DMS153 (cell line): ENCODE measurements at places on chromosomes 6 and 20.

- DNase-seq = no peak
Measured at GRCh38 chr6:168239044-168239773, 80.4 kb downstream of the DACT2 start.

- no peak for DNase-seq
Measured at GRCh38 chr20:50052550-50053361, 60.2 kb downstream of the UBE2V1 start.

GRCh38 chr6:37368961-37369320 lies 15.2 kb downstream of the RNF8 start:
- DNase-seq = no peak

- DNase-seq = no peak
Measured at GRCh38 chr6:119284861-119285521, 64.6 kb downstream of the MAN1A1 start.

DNA sequence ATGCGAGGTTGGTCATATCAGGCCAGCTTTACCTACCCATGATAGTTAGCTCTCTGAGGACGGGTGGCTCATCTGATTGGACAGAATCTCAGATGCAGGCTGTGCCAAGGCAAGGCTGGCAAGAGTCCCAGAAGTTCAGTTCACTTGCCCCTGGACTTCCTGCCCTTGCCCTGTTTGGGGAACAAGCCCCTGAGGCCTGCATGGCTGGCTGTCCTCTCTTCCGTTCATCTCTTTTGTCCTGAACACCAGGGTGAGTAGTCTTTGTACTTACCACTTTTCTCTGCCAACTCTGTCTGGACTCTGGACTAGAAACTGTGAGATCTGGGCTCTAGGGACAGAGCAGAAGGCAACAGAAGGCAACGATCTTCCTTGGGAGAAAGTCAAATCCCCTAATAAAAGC lies 769.9 kb downstream of the QKI start:
- no peak for DNase-seq

DNA sequence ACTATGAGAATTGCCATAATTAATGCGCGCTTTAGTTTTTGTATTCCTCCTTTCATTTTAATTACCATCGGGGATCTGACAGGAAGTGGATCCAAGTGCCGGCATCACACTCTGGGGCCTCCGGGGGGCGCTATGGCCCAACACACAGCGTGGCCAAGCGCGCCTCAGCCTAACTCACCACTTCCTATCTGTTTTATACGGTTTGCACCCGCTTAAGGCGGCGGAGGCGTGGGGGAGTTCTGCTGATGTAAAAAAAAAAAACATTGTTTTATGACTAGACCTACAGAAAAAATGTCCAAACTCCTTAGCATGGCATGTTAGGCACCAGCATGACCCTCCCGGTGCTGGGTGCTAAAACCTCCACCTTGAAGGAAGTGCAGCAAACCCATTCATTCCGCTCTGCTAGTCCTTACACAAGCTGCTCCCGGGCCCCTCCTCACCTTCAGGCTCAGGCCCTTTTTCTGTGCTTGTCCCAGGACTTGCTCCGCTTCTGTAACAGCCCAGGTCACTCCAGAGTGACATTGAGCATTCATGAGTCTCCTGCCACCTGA lies 4.5 kb upstream of the EBF4 start:
- DNase-seq = no peak

DNA sequence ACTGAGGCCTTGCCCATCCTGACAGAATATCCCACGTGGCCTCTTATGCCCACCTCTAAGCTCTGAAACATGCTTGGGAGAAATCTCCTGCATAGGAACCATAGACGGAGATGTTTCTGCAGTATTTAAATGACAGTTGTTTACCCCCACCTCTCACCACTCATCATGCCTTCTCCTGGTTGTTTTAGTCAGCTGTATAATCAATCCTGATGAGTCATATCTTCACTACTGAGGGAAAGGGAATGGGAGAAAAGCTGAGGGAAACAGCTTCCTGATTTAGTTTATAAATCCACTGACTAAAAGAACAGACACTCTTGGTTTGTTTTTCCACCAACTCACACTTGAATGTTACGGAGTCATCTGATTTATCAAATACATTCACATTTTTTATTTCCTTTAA lies 113.2 kb upstream of the TENT5A start:
- DNase-seq = peak; percentile 64

DNA sequence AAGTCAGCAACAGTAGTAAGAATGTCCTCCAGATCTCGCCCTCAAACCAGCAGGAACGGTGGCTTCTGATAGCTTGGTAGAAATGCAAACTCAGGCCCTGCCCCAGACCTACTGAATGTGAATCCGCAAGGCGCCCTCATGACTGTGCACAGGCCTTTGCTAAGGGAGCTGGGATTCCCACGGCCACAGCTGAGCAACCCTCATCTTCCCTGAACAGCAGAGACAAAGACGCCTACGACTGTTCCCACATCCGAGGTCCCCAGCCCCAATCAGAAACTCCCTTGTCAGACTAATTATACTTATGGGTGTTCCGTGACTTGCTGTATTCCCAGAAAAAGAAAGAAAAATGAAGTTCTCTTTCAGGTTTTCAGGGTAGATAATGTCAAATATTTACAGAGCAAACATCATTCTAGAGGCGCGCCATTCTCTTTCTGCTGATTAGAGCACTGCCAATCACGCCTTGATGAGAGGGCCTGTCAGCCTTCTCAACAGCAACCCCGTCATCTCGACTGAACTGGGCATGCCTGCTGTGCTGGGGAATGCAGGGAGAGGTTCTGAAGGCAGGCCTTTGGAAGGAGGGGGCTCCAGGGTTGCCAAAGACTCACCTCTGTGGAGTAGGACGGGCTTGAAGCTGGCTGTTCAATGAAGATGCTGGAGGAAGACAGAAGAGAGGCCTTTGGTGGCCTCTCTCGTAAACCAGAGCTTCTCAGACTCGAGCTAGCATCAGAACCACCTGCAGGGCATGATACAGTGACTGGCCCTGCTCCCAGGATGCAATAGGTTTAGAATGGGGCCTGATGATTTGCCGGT lies 79.9 kb downstream of the ZNF217 start:
- DNase-seq = peak; percentile 54

DNA sequence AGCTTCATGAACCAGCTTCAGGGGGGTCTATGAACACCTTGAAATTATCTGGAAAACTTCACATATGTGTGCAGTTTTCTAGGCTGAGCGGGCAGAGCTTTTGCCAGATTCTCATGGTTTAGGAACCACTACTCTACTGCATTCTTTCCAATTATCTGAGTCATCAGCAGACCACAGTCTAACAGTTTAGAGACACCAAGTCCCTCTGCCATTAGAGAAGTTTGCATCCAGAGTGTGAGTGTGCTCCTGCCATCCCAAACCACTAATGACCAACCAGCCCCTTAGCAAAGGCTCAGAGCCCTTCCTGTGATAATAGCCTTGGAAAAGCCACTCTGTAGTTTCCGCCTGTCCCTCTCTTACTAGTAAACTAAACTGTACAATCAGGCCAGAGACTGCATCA lies 96.8 kb downstream of the PHACTR1 start:
- DNase-seq = no peak

DNA sequence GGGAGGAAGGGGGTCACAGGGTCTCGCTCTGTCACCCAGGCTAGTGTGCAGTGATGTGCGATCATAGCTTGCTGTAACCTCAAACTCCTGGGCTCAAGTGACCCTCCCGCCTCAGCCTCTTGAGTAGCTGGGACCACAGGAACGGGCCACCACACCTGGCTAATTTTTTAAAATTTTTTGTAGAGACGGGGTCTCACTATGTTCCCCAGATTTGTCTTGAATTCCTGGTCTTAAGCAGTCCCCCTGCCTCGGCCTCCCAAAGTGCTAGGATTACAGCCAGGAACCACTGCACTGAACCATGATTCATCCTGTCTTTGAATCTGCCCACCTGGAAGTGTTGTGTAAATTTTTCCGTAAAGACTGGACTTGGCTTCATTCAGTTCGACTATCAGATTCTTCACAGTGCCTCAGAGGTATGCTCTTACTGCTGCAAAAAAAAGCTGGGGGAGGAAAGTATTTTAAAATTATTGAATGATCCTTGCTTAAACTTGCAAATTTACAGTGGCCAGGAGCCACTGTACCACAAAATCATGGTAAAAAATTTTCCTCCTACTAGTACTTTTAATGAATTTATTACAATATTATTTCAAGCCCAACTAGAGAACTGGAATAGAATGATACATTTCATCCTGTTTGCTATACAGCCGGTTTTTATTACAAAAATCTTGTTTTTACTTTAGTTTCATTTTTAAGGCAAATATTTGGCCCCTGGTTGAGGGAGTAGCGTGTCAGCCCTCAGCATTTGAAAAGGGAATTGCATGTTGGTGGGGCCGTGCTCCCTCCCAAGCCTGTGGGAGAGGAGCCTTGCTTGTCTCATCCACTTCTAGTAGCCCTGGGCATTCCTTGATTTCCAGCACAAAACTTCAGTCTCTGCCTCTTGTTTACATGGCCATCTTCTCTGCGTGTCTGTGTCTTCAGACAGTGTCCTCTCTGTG lies 202.5 kb upstream of the SGK1 start:
- no peak for DNase-seq

GRCh38 chr6:149923327-149923986 lies 536 bp upstream of the RAET1G start:
- DNase-seq = no peak

GRCh38 chr6:136991646-136992045 lies 53.1 kb downstream of the IL20RA start:
- no peak for DNase-seq

- no peak for DNase-seq
Measured at GRCh38 chr6:44227148-44227793, 3.9 kb downstream of the SLC29A1 start.
